ENCODE measurements at places on chromosomes 2 and 18. TPM values are rescaled to one million over a fixed set of nuclear protein-coding genes. Genes with fewer than 3 reads are reported as not detected.

GKN2 gene
- not detected for total RNA-seq

ZNG1B gene
- total RNA-seq, result 47.7 TPM

ASB1 gene
- total RNA-seq, result 55.5 TPM

BOLL gene
- total RNA-seq, result 0.16 TPM

PHLPP1 gene
- 4.9 TPM for total RNA-seq

DNAJC27 gene
- 8.6 TPM for total RNA-seq

PDE11A gene
- total RNA-seq, result 1.2 TPM

CPSF3 gene
- total RNA-seq, result 45.3 TPM

GALNT5 gene
- total RNA-seq, result 25.6 TPM

CDCA7 gene
- 0.16 TPM for total RNA-seq

FANCL gene
- total RNA-seq, result 5.0 TPM

CNGA3 gene
- 0.10 TPM for total RNA-seq

SKOR2 gene
- total RNA-seq, result not detected

RSAD2 gene
- total RNA-seq, result not detected

PRSS56 gene
- 2.5 TPM for total RNA-seq

RNF152 gene
- 2.9 TPM for total RNA-seq

SLC19A3 gene
- total RNA-seq, result not detected

RAB6C gene
- total RNA-seq, result not detected

FLACC1 gene
- total RNA-seq, result 1.8 TPM

MAPK4 gene
- total RNA-seq, result not detected

SIX3 gene
- total RNA-seq, result not detected

LINC00305 gene
- total RNA-seq, result not detected

C2orf15 gene
- 0.78 TPM for total RNA-seq

APOB gene
- total RNA-seq, result not detected

CKAP2L gene
- 0.05 TPM for total RNA-seq

DAW1 gene
- total RNA-seq, result not detected

KCNJ13 gene
- not detected for total RNA-seq

ATP6V1B1 gene
- 1.7 TPM for total RNA-seq

UGT1A1 gene
- total RNA-seq, result not detected

LOXHD1 gene
- not detected for total RNA-seq

SERPINB4 gene
- not detected for total RNA-seq

SLC35G4 gene
- total RNA-seq, result not detected

Measured in myocyte (in vitro differentiated cells).